ENCODE measurements at places on chromosomes 16 and 17.

DNA sequence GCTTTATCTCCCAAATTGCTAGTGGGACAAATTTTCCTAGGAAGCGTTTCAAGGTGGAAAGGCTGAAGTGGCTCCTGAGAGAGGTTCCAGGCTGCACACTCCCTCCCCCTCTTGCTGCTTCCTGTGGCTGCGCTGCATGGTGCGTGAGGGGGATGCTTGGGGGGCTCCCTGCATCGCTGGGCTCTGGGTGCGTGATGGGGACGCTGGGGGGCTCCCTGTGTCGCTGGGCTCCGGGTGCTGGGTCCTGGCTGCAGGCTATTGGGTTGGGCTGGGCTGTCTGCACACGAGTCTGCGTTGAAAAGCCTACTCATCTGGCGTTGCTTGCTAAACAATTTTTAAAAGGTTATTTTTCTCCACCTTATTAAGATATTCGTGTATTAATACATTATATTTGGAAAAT lies 30.1 kb downstream of the NDEL1 start:
- DNase-seq, result no peak

GRCh38 chr17:68334393-68334792 lies 43.1 kb downstream of the ARSG start:
- DNase-seq, result no peak

DNA sequence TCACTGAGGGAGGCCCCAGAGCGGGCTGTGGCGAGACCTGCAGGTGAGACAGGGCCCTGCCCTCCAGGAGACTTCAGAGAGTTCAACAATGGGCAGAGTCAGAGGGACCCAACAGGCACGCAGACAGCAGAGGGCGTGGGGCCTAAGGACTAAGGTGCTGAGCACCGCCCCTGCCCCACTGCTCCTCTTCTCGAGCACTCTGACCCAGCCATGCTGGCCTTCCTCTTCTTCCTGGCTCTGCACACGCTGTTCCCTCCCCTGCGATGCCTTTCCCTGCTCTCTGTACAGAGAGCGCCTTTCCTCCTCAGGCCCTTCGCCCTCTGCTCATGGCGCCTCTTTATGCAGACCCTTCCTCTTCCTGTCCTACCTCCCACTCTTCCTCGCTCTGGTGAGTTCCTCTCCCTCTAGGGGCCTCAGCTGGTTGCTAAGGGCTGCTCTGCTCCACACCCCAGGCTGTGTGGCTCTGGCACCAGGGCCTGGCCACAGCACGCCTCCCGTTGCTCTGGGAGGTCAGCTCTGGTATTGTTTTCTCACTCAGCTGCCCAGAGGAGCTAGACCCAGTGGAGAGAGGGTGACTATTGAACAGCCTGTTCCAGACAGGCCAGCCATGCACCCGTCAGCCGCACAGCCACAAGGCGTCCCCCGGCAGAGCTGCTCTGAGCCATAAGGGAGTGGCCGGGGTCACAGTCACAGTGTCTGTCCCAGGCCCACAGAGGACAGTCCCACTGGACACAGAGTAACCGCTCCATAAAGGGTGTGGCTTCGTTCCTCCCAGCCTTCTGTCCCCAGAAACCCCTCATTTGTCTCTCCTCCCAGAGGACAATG lies 13.6 kb upstream of the RASD1 start:
- DNase-seq, result no peak

- peak; percentile 44 for DNase-seq
These were observed 44.4 kb downstream of the LYRM1 start for GRCh38 chr16:20944861-20945574.

- no peak for DNase-seq
These were observed 2.8 kb upstream of the SHISA9 start for GRCh38 chr16:12898551-12898950.
